ENCODE measurements at places on chromosomes 2 and 18.

GRCh38 chr2:207112383-207112782 lies 53.4 kb downstream of the KLF7 start:
- DNase-seq = no peak

DNA sequence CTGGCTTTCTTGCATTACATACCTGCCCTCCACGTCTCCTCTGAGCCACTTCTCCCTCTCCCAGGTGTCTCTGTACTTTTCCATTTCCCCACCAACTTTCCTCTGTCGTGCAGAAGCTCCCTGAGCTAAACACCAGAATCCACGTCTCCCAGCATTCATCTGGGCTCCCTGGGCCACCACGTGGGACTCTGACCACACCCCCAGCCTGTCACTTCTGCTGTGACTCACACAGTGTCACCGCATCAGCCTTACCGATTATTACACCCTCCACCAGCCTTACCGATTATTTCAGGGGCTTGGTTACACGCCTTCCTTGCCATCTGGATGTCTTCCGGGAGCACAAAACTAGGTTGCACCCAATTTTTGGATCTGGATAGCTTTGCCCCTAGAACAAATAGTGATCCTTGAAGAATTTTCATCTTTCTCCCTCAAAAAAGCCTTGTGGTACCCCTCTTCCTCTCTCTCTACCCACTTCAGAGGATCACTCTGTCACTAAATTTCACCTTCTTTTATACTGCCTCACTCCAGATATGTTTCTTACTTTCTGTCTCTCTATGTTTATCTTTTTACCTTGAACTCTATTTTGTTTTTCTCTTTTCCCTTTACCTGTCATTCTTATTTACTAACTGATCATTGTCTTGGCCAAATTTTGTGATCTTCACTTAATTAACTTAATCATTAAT lies 136.9 kb upstream of the CAB39 start:
- DNase-seq = no peak

DNA sequence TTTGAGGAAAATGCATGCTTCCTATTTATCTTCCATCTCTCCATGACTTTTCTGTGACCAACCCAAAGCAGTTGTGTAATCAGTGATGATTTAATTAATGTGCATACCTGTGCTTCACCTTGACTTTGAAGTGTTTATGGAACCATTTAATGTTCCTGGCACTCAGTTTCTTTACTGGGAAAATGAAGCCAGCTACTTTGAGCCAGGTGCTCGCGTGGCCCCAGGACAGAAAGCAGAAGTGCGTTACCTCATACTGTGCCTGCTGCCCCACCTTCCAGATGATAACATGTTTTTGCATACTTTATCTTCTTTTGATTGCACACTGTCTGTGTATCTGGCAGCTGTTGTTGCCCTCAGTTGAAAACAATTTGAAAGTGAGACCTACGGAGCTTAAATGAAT lies 61.3 kb downstream of the PMAIP1 start:
- no peak for DNase-seq

GRCh38 chr2:181042706-181043105 lies 62.3 kb downstream of the UBE2E3 start:
- no peak for DNase-seq

GRCh38 chr2:124035001-124035400 lies 9.9 kb downstream of the CNTNAP5 start:
- DNase-seq = no peak

DNA sequence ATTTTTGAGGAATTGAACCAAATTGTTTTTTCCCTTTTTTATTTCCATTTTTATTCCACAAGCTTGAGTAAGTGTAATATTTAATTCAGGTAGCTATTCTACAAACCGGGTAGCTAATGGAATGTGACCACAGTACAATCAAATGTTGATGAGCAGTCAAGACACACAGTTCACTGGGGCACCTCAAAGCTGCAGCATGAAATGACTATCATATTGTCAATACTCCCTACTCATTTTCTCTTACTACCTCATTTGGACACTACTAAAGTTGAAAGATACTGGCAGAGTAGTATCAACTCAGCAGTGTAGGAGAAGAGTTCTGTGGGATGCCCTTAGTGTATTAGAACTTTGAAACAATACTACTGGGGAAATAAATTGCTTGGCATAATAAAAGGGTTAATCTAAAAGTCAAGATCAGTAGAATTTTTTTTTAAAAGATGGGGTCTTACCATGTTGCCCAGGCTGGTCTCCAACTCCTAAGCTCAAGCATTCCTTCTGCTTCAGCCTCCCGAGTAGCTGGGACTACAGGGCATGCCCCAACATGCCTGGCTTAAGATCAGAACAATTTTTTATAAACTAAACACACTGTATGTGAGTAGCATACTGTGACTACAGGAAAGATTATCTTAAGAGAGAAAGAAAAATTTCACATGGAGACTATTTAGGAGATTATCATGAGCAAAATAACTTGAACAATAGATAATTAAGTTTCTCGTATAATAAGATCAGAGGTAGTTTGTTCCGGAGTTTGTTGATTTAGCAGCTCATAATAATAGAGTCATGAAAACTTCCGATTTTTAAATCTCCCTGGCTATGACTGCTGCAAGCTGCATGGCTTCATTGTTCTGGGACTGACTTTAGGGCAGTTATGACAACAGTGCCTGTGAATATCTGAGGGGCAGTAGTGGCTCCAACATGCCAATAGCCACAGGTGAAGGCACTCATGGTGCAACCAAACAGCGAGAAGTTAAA lies 43.7 kb downstream of the MYO3B start:
- no peak for DNase-seq

DNA sequence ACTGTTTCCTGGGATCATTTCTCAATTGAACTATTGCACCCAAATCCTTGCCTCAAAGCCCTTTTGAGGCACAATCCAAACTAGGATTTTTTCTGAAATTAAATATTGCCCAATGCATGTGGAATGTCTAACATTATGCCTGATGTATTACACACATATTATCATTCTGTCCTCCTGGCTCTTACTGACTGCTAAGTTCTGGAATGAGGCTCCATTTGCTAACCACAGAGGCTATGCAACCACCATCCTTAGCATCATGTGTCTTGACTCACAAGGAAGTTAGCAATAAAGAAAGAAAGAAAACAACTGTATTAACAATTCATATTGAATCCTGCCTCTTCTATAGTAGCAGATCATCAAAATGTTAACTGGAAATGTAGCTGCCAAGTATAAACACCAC lies 1142.7 kb downstream of the CNTNAP5 start:
- DNase-seq = no peak

DNA sequence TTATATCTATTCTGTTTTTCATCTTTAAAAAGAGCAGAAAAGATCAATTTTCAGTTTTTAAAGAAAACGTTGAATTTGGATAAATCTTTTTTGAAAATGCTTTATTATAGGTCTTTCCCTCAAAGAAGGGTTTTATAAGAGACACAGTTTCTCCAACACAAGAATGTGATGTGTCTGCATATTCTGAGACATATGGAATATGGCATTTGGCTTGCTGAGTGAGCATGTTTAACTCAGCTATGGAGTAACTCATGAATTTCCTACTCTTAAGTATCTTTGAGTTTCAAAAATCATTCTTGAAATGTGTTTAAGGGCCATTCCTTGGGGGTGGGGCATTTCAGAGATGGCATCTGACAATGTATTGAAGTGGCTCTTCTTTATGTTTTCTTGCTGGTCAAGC lies 191.5 kb downstream of the CCDC85A start:
- no peak for DNase-seq

DNA sequence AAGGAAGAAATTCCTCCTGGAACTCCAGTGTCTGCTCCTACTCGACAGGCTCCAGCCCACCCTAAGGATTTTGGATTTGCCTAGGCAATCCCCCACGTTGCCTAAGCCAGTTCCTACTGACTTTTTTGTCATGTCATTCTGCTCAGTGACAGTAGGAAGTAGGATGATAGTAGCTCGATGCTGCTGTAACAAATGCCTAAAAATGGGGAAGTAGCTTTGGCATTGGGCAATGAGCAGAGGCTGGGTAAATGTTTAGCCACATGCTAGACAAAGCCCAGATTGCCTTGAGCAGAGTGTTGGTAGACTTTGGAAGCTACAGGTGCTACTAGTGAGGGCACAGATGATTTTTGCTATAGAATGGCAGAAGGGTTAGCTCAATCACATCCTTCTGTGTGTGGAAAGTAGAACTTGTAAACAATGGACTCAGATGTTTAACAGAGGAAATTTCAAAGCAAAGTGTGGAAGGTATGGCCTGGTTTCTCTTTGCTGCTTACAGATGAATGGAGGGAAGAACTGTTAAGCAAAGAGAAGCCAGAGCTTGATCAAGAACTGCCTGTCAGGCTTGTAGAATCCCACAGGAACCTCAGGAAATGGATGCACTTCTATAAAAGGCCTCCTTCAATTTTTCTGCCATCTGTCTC lies 154.8 kb downstream of the RNF144A start:
- no peak for DNase-seq

- DNase-seq = no peak
Observed at GRCh38 chr2:28234807-28235206, 157.9 kb upstream of the FOSL2 start.

DNA sequence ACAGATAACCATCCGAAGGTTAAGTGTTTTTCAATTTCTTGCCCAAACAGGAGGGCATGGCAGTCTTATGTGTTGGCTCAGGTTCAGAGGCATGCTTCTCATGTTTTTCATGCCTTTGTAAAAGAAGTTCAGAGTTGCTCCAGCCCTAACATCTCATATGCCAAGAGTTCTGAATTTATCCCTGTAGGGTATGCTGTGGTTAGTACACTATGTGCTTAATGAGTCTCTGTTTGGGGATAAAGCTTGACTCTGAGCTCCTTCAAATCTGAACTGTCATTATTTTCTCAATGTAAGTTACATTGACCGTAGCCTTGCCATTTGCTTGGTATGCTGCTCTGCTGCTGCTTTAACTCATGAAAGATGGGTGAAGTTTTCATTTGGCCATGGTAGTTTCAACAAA lies 67.9 kb upstream of the PNPT1 start:
- no peak for DNase-seq

- DNase-seq = no peak
Observed at GRCh38 chr2:101806701-101807100, 109.2 kb downstream of the MAP4K4 start.

DNA sequence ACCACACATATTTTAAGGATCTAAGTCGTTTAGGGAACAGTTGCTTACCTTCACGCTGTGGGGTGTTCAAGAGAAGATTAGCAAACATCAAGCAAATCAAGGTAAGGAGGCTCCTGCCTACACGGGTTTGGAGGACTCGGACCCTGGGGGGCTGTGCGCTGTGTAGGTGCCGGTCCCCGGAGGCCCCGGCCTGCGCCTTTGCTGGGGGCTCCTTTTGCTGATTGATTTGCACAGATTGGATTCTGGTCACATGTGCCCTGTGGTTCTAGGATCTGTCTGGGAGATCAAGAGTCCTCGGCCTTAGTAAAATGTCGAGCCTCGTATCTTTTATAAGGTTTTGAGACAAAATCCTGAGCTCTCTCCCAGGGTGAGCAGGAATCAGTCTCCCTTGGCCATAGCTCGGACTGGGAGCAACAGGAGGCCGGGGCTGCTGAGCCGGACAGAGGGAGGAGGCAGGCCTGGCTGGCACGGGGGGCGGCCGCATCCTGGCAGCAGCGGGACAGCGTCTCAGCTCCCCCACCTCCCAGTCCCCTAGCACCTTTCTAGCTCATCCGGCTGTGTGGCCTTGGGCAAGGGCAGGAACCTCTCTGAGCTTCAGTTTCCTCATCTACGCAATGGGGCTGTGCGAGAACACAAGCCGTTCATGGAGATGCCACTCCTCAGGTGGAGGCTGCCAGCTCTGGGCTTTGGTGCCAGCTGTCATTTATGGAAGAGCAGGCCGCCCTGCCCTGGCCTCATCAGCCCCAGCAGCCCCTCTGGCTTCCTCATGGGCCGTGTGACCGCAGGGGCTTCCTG lies 147.2 kb downstream of the MBP start:
- no peak for DNase-seq

DNA sequence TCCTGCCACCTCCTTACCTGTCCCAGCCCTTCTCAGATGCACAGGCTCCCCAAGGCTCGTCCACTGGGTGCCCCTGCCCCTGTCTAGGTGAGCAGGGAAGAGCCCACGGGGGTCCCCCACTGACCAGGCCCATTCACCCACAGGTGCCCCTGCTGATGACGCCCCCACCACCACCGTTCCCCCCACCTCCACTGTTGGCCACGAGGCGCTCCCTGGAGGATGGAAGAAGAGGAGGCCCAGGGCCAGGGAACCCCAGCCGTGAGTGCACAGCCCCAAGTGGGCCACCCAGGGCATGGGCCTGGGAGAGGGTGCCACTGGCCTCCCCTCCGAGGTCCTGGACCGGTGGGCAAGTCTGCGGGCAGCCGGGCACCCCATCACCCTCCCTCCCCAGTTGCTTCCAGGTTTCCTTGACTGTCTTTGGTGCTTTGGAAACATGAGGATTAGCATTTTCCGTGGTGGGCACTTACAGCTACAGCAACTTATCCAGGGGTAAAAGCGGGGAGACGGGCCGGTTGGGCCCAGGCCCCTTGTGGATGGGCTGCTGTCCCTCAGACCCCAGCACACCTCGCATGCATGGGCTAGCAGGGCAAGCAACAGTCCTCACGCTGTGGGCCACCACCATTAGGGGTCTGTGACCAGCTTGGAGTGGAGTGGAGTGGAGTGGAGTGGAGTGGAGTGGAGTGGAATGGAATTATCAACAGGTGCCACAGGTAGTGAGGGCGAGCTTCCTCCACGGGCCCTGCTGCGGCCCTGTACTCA lies 13.2 kb upstream of the KLHL30 start:
- no peak for DNase-seq

DNA sequence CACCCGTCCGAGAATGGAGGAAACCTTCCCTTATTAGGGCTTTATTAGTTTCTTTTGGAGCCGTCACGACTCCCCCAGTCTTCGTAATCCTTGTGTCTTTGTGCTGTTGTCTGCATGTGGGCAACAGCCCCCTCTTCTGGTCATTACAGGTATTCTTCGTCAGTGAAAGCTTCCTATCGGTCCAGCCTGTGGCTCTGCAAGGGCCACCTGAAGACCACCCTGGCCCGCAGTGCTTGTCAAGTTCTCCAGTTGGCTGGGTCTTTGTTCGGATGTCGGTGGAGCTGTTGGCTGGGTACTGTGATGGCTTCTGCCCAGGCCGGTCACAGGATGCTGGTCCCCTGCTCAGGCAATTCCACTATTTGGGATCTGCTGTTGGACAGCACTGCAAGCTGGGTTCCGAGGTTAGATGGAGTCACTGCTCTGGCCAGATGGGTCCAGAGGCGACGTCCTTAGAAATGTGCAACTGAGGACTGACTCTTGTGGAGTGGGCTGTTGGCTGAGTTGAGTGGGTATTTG lies 19.2 kb downstream of the E2F6 start:
- peak; percentile 73 for DNase-seq

DNA sequence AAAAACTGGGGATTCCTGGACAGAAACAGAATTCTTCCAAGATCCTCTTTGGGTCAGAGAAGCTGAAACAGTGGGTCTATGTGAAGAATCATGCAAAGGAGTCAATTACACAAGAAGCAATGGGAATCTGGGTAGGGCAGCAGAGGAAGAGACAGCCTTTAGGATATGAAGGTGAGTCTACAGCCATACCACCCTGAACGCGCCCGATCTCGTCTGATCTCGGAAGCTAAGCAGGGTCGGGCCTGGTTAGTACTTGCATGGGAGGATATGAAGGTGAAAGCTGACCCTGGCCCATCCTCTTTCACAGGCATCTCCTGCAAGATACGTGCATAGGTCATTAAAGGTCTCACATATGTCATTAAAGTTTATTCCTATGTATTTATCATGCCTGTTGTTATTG lies 1080.9 kb upstream of the FANCL start:
- DNase-seq = no peak

- DNase-seq = peak; percentile 72
Observed at GRCh38 chr2:33134086-33134771, 187.5 kb downstream of the LTBP1 start.

GRCh38 chr2:157180359-157180758 lies 77.1 kb upstream of the GALNT5 start:
- DNase-seq = no peak

GRCh38 chr2:191222507-191222906 lies 22.7 kb upstream of the MYO1B start:
- no peak for DNase-seq

- no peak for DNase-seq
Observed at GRCh38 chr18:45448871-45449270, 166.4 kb upstream of the SLC14A2 start.

Data from A549 (cell line).